NCI-H1436 (cell line): ENCODE measurements at places on chromosomes 11 and 22.
A peak's percentile ranks its signal among the peaks of the same experiment; 100 is the strongest.

GRCh38 chr22:45597460-45598192, 74.0 kb upstream of the ATXN10 start:
- DNase-seq: no peak

DNA sequence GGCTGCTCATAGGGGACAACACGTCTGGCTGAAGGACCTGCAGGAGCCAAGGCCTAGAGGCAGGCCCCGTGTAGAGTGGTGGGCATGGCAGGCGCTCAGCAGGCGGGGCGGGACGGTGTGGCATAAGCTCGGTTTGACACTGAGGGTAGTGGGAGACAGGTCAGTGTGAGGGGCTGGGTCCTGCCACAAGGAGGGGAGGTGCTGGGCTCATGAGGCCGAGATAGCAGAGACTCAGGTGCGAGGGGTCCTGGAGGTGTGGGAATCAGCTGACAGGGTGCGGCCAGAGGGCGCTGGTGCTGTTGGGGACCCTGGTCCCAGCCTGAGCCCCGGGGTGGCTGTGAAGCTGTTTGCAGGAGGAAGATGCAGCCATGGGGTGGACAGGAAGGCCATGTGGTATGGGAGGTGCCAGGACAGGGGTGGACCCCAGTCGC, 6.7 kb downstream of the SLC22A12 start:
- no peak for DNase-seq

- DNase-seq: no peak
Measured at GRCh38 chr22:39955675-39956074, 4.5 kb upstream of the TMA7B start.

DNA sequence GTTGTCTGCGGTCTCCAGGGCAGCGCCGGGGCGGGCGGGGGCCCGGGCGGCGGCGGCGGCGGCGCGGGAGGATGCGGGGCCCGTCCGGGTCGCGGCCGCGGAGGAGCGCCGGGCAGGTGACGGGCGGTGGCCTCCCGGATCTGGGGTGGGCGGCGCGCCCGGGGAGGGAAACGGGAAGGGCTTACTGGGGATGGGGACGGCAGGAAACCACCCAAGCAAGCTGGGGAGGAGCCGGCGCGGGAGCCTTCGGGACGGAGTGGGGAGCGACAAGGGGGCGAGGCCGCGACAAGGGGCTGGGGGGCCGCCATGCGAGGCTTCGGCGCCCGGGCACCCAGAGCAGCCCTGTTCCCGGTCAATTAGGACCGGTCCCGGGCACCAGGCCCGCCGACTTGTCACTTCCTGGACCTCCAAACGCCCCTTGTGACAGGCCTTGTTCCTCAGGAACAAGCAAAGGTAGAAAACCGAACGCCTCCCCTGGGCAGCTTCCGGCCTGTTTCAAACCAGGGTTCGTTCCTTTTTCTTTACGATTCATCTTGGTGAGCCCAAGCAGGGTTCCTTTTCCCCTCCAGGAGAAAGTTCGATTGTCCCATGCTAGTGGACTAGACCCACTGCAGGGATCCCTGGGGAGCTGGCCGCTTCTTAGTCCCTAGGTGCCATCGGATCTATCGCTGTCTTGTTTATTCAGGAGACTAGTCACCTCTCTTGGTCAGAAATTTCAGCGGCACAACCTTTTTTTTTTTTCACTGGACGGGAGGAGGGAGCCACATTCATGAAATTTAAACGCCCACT, 492 bp downstream of the JHY start:
- DNase-seq: no peak

DNA sequence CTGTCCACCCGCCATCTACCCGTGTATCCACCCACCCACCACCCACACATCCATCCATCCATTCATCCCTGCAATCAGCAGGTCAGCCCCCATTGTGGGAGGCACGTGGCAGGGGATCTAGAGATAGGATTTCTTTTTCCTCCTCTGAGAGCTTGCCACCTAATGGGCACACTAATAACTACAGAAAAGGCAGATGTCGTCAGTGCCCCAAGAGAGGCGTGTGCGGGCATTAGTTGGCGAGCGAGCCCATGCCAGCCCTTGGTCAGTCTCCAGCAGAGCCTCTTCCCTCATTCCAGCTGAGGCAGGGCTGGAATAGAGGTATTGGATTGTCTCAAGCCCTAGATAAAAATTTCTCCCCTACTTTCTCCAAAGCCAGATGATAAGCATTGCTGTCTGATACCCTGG, 9.7 kb downstream of the USP2 start:
- peak; percentile 45 for DNase-seq

DNA sequence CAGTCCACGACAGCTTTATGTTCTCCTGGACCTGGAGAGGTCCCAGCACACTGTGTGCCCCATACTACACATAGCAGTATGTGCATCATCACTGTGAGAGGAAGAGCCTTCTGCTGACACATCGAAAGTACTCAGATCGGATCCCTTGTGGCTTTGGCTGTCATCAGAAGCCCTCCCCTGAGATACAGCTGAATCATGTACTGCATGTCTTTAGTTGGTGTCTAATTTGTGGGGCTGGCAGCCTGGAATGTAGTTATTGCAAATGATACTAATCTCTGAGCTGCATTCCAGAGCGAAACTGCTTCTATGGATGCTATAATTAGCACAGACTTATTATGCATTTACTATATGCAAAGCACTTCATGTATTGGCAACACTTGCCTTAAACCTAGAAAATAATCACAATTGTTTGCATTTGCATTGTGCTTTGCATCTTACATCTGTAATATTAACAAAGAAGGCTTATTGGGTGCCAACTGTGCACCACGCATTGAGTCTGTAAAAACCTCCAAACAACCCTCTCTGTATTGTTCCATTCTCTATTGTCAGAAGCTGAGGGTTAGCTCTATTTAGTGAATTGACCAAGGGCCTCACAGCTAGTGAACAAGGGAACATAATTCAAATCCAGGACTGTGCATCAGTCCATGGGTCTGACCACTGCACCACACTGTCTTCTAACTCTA, 89.2 kb upstream of the CRTAM start:
- DNase-seq: no peak

DNA sequence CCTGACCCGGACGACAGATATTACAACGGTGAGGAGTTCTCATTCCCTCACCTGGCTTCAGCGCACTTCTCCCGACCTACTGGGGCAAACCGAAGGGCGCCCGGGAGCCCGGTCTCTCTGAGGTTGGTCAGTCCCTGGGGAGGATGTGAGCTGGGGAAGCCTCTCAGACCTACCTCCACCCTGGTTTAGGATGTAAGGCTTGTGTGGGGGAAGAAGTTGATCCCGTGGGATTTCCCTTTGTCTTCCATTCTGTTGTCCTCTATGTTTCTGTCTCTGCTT, 12.3 kb downstream of the ROBO3 start:
- DNase-seq: no peak

DNA sequence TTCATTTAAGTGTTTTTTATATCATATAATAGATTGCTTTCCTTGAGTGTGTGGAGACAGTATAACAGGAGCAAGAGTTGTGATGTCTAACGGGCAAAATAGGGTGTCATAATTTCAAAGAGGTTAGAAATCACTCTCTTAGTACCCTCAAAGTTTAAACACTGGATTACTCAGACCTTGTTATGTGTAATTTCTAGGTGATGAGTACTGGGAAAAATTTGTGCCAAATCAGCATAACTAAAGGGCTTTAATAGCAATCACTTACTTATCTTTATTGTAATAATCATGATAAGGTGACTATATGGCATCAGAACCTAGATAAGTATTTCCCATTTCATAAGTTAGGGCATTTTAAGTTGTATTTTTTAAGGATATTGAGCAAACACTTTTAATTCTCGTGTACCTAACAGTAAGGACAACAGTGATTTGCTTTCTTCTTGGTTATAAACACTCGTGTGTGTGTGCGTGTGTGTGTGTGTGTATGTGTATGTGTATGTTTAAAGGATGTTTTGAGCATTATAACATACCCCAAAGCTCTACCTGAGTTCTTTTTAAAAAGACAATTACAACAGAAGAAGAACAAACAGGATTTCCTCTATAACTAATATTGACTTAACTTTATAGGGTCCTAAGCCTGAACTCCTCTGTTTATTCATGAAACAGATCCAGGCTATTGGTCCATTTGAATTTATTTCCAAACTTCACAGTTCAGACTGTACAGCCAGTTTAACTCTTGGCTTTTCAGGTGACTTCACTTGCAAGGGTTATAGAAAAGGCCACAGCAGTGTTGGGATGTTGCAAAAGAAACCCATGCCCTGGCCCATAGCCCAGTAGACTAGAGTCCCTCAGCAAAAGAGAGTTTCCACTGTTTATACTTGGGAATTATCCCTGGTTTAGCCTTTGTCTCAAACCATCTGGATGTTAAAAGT, 23.7 kb upstream of the PDE3B start:
- no peak for DNase-seq

DNA sequence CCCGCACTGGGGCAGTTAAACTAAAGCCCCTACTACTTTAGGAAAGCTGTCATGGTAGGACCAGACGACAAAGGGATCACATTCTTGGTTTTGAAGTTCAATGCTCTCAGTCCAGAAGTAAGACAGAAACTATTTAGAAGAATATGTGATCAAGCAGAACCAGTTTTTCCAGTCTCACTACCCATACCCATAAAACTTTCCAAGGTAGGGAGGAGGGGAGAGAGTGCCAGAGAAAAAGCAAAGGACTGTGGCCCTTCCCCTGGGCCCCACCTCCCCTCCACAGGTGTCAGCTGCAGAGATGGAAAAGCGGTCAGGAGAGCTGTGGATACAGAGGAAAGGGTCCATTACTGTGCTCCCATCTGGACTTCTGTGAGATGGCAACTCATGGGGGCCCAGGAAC, 587.1 kb downstream of the SOX6 start:
- no peak for DNase-seq

- DNase-seq: no peak
Measured at GRCh38 chr11:62553080-62553838, 6.7 kb upstream of the AHNAK start.

- DNase-seq: no peak
Measured at GRCh38 chr11:87366346-87366745, 328.6 kb downstream of the TMEM135 start.

DNA sequence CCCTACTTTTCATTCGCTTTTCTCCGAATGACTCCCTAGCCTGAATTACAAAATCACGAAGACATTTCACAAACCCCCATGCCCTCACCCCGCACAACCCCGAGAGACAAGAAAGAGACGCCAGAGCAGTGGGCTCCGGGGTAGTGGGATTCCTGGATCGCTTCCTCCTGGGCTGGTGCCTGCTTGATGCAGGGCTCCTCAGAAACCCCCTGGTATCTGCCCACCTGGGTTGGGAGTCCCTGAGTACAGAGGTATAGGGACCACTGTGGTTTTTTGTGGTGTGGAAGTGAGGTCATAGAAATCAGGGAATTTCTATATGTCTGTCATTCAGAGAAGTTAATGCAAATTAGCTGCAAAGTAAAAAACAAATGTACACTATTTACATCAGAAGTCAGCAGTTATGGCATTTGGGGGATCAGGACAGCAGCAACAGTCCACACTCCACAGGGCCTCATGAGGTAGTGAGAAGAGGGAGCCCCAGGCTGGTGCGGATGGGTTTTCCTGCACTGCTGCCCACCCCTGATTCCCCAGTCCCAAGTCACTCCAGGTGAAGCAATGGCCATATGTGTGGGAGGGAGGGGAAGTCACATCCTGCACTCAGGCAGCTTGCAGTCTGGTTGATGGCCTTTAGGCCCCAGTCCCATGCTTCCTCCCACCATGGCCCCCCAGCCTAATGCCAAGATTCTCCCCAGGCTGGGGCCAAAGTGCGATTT, 39.6 kb downstream of the BUD13 start:
- DNase-seq: no peak

GRCh38 chr11:2142762-2143202, 3.6 kb upstream of the IGF2 start:
- no peak for DNase-seq

- DNase-seq: no peak
Measured at GRCh38 chr22:20956258-20957101, 10.6 kb upstream of the AIFM3 start.

GRCh38 chr11:109062445-109062844, 359.5 kb upstream of the C11orf87 start:
- no peak for DNase-seq

GRCh38 chr11:60769811-60770210, 13.1 kb downstream of the MS4A15 start:
- no peak for DNase-seq

DNA sequence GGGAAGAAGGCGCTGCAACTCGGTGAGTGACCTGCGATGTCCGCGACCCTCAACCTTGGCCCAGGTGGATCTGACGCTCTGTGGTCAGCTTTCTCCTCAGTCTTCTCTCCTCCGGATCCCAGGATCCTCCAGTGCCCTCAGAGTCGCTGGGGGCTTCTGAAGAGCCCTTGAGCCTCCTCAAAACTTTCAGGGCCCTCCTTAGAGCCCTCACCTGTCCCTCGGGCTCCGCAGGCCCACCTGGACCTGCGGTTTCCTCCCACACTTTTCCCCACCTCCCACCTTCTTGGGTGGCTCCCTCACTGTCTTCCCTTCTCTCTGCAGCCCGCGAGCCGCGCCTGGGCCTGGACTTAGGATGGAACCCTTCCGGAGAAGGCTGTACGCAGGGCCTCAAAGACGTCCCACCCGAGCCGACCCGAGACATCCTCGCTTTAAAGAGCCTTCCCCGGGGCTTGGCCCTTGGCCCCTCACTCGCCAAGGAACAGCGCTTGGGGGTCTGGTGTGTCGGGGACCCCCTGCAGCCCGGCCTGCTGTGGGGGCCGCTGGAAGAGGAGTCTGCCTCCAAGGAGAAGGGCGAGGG, 335 bp downstream of the ZNF408 start:
- DNase-seq: no peak

GRCh38 chr11:47863898-47864430, 15.8 kb upstream of the NUP160 start:
- DNase-seq: no peak

DNA sequence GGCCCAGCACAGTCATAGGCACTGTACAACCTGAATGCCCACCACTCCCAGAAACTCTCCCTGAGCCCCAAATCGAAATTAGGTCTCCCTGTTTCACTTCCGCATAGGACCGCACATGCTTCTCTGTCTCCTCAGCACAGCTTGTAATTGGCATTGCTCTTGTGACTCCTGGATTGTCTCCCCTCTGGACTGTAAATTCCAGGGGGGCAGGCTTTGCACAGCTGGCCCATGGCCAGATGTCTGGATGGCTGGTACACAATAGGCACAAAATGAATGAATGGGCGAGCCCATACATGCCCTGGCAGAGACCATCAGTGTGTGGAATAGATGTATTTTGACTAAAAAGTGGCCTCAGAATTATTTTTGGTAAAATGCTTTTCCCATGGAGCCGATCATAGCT, 63.3 kb upstream of the PHF21B start:
- no peak for DNase-seq

- DNase-seq: no peak
Measured at GRCh38 chr11:119378851-119379465, 2.5 kb downstream of the USP2 start.

- DNase-seq: no peak
Measured at GRCh38 chr22:21948824-21949568, 3.7 kb downstream of the PPM1F start.

- DNase-seq: peak; percentile 2
Measured at GRCh38 chr11:122069707-122070360, 46.2 kb downstream of the BLID start.

GRCh38 chr11:113124578-113124977, 163.4 kb downstream of the NCAM1 start:
- no peak for DNase-seq

GRCh38 chr11:132249256-132249655, 878.8 kb downstream of the NTM start:
- no peak for DNase-seq
